ENCODE measurements at places on chromosomes 16 and 17.

GRCh38 chr17:692116-692515 is 22.5 kb downstream of the VPS53 start:
- DNase-seq = no peak

- no peak for DNase-seq
Observed at GRCh38 chr17:49935526-49936210, 33.3 kb upstream of the DLX4 start.

GRCh38 chr16:74439685-74440084 is 18.4 kb upstream of the CLEC18B start:
- DNase-seq = no peak

DNA sequence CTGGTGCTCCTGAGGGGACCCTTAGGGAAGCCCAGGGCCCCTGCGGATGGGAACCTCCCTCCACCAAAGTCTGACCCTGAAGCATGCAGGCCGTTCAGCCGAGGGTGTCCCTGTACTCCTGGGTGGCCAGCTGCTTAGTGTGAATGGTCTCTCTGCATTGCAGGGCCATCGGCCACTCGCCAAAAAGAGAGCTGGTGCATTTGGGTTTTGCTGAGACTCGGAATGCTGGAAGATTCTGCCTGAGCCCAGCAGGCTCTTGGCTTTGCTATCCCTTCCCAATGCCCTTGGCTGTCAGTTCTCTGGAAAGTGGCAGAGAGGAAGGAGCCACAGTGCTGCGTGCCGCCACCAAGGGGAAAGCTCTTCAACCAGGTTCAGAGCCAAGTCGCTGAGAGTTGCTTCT is 2.8 kb downstream of the MEOX1 start:
- no peak for DNase-seq

DNA sequence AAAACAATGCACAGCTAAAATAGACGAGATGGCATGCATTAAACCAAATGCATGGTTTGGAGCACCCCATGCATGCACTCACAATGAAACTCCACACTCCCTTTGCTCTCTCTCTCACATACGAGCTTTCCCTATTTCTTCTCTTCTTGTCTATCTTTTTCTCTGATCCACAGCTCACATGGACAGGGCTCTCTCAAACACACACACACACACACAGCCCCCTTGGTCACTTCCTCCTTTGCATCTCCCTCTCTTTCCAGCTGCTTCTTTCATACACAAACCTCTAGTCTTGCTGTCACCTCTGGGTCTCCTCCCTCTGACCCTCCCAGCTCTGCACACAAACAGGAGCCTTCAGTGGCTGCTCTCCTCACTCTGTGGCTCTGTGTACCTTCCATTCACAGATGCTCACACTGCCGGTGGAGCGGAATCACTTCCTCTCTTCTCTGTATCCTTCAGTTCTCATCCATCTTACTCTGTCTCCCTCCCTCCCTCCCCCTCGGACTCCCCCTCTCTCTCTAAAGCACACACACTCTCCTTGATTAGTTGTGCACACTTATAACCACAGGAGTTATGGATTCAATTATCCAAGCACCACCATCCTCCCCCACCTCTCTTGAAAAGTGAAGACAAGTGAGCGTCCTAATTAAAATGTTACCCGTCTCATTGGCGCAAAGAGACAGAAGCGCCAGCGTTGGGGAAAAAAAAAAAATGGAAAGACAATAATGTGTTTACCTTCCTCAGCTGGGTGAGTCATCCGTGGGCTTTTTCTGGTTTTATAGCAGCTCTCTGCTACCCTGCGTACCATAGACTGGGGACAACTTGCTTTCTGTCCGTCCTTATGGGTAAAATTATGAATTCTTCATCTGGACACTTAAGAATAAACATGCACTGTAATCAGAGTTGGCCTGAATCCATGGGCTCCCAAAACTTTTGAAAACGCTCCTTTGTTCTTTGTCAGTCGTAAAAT is 90.8 kb downstream of the SHISA6 start:
- no peak for DNase-seq

DNA sequence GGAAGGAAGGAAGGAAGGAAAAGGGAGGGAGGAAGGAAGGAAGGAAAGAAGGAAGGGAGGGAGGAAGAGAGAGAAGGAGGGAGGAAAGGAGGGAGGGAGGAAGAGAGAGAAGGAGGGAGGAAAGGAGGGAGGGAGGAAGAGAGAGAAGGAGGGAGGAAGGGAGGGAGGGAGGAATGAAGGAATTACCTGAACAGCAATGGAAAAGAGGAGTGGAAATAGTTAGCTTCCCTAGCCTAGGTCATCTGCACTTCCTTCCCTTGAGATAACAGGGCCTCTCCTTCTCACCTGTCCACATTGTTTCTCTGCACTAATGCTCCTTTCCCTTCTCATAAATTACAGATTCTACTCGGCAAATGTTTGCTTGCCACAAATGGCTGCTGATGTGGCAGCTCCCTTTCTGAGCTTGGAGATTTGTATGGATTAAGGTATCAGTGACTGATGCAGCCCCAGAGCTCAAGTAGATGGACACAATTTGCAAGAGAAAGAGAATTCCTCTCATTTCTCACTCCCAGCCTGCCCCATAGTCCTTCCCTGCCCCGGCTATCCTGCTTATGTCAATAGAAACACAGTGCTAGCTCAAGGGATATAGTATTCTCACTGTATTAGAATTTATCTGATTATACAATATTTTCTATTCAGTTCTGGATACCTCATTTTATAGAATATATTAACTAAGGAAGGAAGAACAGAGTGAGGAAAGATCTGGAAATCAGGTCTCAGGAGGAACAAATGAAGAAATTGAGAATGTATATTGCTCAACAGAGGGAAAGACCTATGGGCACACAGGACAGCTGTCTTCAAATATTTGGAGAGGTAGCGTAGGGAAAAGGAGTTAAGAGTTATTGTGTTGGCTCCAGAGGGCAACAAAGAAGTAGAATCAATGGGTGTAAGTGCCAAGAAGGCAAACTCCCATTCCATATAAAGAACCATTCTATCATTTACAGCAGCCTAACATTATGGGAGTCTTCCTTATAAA is 14.6 kb downstream of the HOXB1 start:
- DNase-seq = no peak

GRCh38 chr17:78812855-78813254 is 27.8 kb downstream of the USP36 start:
- no peak for DNase-seq

- DNase-seq = no peak
Observed at GRCh38 chr16:84922351-84923120, 88.8 kb downstream of the ZDHHC7 start.

GRCh38 chr16:7182510-7183109 is 150.0 kb upstream of the RBFOX1 start:
- DNase-seq = no peak

DNA sequence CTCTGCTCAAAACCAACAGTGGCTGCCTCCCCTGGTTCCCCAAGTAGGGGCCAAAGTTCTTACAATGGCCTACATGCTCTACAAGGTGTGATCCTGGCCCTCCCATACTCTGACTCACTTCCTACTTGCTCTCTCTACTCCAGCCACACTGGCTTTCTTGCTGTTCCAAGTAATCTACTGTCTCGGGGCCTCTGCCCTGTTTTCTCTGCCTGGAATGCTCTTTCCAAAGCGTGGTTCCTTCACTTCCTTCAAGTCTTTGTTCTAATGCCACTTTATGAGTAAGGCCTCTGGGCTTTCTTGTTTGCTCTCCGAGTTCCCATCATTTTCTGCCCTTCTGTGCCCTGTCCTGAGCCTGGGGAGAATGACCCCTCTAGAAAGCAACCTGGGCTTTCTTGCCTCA is 4.1 kb upstream of the CDH3 start:
- DNase-seq = no peak

- no peak for DNase-seq
Observed at GRCh38 chr17:80664217-80664790, 119.7 kb downstream of the RPTOR start.

DNA sequence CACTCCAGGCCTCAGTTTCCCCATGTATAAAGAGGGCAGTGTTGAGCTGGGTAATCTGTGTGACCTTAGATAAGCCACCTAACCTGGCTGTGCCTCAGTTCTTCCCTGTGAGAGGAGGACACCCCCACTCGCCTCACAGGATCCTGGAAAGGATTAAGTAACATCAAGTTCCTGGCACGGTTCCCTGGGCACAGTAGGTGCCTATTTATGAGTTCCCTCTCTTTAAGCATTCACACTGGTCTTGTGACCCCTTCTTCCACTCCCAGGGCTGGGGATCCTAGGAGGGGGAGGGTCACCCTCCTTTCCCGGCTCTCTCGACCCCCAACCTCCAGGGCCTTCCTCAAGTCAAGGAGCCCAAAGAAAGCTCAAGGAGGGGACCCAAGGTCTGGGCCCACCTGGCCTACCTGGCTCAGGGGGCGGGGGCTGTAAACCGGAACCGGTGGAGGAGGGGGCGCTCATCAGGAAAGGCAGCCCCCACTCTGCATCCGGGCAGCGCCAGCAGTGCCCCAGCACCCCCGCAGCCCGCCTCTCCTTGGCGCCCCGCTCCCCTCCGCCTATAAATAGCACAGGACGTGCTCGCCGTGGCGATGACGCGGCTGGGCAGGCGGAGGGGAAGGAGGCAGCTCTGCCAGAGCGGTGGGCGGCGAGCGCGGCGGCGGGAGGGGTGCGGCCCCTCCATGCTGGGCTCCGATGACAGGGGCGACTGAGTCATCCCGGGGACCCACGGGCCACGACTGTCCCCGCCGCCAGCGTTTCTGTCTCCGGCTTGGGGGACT is 9.4 kb downstream of the RPL19 start:
- DNase-seq = no peak

- peak; percentile 74 for DNase-seq
Observed at GRCh38 chr16:3443108-3444031, at the start of the genes NAA60 and ZNF597. Gene NAA60, plus strand, starts transcription at chr16:3443680. Its CDS starts 32,548 bp downstream, at chr16:3476228. Gene ZNF597, minus strand, starts transcription at chr16:3443504. Its CDS starts 351 bp downstream, at chr16:3443153.

DNA sequence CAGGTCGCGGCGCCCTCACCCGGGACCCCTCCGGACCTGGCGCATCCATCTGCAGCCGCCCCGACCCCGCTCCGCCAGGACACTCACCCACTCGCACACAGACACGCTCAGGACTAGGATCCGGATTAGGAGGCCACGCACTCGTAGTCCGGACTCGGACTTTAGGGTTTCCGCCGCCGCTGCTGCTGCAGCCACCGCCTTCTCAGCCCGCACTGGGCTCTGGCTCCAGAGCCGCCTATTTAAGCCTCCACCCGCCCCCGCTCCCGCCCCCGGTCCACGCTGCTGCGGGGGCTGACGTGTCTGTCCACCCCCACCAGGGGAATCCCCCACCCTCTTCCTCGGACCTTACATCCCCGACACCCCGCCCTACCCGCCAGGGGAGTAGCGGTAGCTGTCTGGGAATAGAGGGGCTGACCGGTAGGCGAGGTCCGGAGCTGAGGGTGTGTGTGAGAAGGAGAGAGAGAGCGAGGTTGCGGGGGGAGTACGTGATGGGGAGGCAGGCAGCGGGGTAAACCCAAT is at the start of gene RRAD:
Gene RRAD (minus strand): TSS at position 214 of the 519 bp plus-strand sequence. CDS start 356 bp downstream, outside the sequence.
- no peak for DNase-seq

DNA sequence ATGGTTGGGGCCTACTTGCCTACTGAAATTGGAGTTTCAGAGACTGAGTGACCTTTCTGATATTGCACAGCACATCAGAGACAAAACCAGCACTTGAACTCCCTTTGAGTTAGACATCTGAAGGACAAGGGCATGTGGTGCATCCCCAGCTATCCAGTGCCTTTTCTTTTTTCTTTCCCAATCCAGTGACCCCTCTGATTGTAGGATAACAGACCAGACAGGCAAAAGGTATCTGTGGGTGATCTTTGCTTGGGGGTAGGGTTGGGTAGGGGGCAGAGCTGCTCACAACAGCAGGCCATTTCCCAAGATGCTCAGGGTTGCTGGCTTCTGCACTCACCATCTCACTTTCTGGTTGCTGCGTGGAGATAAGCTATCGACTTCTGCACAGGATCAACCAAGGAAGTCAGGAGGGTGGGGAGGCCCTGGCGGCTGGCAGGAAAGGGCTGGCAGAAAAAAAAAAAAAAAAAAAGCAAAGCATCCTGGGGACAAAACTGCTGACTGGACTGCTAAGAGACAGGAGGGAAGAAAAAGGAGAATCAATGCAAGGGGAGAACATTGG is 42.2 kb downstream of the HOXB1 start:
- no peak for DNase-seq

- peak; percentile 40 for DNase-seq
Observed at GRCh38 chr17:82647593-82648164, 565 bp downstream of the WDR45B start.

DNA sequence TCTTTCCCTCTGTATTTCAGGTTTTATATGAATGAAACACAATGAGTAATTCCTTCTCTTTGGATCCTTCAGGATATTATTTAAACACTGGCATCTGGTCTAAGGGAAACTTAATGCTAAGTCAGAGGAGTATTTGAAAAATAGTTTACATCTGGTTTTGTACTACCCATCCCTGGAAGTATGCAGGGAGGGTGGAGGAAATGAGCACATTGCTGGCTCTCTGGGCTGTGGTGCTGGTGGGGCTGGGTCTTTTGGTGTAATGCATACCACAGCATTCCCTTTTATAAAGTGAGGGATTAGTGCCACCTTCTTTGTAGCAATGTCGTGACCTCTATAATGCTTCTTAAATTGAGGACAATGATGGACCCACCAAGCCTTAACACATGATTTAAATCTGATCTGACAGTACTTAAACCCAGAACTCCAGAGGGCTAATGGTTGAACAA is 105.5 kb upstream of the AXIN2 start:
- no peak for DNase-seq

DNA sequence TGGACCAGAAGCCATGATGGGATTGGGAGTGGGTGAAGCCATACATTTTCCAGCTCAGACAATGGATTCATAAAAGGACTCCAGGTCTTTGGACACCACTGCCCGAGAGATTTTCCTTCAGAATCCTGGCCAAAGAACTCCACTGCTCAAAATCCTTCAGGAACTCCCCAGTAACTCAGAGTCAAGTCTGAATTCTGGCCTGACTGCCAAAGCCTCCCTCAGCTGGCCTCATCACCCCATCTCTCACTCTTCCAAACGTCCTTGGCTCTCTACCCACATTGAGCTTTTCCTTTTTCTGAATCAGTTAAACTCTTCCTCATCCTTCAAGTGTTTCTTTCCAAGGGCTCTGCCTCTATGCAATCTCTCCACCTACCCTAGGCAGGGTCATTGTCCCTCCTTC is 1.2 kb upstream of the SEPTIN1 start:
- DNase-seq = no peak

- DNase-seq = no peak
Observed at GRCh38 chr17:14157822-14158221, 78.8 kb downstream of the CDRT15 start.

Measured in HTR-8/SVneo (cell line).